ENCODE measurements at places on chromosomes 7 and 10.

- no peak for DNase-seq
These were observed 159.7 kb downstream of the USP6NL start for GRCh38 chr10:11451640-11452260.

- no peak for DNase-seq
These were observed 140.1 kb downstream of the CPEB3 start for GRCh38 chr10:92150823-92151222.

DNA sequence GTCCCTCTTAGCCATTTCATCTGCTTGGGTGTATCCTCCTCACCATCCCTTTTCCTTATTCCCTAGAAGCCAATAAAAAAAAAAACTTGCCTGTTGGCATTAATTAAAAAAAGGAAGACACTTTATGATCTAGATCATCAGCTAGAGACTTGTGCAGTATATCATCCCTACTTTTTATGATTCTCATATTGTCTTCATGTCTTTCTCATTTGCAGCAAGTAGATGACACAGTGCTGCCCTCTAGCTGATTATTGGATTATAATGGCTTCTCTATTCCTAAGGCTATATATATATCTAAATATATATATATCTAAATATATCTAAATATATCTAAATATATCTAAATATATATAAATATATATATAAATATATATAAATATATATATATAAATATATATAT, 272.4 kb upstream of the LRGUK start:
- peak; percentile 58 for DNase-seq

DNA sequence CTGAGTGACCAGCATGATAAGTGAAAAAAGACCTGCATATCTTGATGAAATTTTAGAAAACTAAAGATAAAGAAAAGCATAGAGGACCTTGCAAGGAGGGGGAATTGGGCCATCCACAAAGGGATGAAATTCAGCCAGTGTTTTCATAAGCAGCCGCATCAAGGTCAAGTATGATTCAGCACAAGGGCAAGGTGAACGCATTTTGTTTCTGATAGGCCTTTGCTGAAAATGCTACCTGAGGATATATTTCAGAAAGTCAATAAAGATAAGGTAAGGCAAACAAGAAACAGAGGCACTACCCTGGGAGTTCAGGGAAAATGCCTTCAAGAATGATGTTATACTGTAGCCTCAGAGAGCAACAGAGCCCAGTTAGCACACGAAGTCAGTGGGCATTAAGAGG, 55.0 kb upstream of the SHH start:
- no peak for DNase-seq

DNA sequence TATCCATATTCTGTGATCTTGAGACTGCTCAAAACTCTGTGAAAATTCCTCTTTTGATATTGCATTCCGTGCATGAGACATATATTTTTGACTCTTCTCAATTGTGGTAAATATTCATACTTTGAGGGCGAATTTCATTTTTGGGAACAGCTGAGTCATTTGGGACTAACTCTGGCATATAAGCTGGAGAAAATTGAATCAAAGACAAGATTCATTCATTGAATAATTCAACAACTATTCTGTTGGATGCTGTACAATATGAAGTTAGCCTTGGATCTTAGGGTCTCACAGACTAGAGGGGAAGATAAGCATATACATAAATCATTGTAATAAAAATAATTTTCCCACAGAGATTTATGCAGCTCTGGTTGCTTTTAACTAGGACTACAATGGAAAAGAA, 183.2 kb upstream of the NEBL start:
- DNase-seq: no peak

GRCh38 chr7:17144322-17144721, 154.1 kb upstream of the AHR start:
- no peak for DNase-seq

DNA sequence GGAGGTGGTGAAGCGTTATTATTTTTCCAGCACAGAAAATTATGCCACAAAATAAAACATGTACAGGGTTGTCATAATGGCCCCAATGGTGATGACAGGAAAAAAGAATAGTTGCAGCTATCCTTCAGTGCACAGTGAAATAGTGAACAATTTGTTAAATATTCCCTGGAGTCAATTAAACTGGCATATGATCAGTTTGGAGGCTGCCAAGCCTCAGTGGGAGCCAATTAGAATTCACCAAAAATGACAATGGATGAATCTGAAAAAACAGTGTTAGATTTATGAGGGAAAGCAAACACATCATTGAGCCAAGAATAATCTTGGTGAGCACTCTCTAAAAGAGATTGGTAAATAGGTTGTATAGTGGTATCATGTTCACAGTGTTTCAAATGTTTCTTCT, 146.3 kb downstream of the OTUD1 start:
- no peak for DNase-seq

DNA sequence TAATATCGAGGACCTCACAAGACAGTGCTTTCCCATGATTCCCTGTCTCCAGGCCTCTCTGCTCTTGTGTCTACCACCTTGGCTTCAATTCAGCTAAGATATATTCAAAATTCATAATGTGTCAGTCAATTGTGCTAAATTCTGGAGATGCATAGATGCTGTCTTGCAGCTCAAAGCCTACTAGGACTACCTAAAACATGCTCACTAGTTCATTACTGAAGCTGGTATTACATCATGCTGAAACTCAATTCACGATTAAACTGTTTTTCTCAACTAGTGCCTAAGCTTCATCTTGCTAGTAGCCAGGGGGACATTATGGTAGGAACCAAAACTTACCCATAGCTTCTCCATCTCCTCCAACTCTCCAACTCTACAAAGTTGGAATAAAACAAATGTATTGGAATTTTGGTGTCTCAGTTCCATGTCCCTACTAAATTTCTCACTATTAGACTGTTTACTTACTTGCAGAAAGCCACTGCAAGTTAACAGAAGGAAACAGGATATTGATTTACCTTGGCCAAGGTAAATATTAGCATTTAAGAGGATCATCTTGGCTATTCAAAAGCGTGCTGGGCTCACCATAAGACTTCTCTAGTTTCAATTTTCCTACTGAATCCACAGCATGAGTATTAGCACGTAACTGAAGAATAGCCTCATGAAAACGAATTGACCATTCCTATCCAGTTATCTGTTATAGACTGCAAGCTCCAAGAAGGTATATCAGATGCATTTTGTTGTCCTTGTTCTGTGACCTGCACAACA, 53.6 kb downstream of the CREB3L2 start:
- no peak for DNase-seq

GRCh38 chr7:81527651-81528050, 242.2 kb downstream of the HGF start:
- no peak for DNase-seq

GRCh38 chr7:101166909-101167644, 1.7 kb upstream of the VGF start:
- DNase-seq: no peak

- no peak for DNase-seq
These were observed 238.3 kb upstream of the RNF32 start for GRCh38 chr7:156402255-156402654.

DNA sequence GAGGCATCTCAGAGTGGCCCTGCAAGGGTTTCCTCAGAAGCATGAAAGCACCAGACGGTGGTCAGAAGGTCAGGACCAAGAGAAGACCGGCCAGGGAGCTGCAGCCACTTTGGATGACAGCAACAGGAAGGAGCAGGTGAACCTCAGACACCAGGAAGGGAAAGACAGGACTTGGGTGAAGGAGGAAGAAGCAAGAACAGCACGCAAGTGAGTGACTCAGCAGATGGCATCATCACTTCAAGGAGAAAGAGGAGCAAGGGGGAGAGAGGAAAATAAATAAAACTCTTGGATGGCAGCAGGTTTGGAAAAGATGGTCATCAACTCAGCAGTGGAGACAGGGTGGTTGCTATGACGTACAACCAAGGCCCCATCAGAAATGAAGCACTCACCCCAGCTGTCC, 31.6 kb downstream of the NCAPG2 start:
- DNase-seq: no peak

GRCh38 chr10:69421611-69422308, 5.0 kb upstream of the TACR2 start:
- peak; percentile 57 for DNase-seq

GRCh38 chr7:106630648-106631047, 30.3 kb downstream of the CCDC71L start:
- no peak for DNase-seq

- DNase-seq: no peak
These were observed 17.0 kb upstream of the INSIG1 start for GRCh38 chr7:155280446-155281397.

DNA sequence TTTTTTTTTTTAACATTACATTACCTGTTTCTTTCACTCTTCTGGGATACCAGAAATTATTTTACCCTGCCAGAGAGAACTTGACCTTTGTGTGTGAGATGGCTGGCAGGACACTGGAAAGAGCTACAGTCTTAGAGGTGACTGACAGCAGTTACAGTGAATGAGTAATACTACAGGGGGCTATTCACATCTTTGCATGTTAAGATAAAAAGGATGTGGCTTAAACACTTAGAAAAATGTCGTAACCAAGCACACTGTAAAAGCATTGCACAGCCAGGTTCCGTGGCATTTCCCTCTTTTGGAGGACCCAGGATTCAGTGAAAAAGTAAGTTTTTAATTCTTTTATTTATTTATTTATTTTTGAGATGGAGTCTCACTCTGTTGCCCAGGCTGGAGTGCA, 18.8 kb upstream of the TBC1D12 start:
- no peak for DNase-seq

DNA sequence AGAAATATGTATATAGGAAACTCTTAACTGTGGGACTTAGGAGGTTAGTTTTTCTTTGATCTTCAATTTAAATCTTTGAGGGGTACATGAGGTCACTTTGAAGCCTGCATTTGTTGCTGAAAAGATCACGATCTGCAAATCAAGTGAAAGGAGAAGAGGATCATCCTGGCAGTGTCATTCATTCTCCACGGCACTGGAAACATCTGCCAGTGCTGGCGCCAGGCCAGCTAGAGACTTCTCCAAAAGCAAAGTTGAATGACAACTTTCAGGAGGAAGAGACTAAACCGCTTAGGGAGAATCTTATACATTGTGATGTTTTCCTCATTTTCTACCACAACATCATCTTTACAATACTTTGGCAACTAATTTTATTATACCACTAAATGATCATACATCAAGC, 42.5 kb downstream of the MRC1 start:
- peak; percentile 44 for DNase-seq

GRCh38 chr10:15137636-15138035, 30.9 kb downstream of the NMT2 start:
- DNase-seq: no peak

GRCh38 chr7:110356438-110356837, 734.5 kb upstream of the LRRN3 start:
- no peak for DNase-seq

DNA sequence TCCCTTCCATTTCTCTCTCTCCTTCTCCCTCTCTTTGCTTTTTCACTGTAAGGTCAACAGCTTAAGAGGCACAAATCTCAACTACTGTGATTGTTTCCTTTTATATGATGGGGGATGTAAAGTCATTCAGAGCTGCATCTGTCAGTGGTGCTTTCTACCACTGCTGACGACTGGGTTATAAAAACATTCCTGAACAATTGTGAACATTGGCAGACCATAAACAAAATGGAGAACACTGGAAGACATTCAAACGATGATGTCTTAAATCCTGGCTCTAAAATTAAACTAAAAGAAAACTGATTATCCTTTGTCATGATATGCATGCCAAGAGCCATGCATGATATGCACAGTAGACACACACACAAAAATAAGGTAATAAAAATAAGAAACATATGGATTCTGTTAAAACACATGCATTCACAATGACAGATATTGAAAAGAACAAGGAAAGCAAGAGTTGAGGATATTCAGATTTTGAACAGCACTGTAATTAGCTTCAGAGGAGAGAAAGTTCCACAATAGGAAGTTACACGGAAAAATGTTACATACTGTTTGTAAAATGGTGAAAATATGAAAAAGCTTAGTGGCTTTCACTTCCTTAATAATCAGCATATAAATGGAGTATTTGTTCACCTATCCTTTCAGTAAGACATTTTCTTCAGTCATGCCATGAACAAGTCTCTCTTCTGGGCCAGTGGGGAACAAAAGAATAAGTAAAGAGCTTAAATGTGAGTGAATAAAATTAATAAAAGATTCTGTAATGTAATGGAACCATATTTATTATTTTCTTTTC, 89.2 kb downstream of the RNLS start:
- DNase-seq: no peak

GRCh38 chr10:58322835-58323209, 12.0 kb upstream of the UBE2D1 start:
- no peak for DNase-seq

DNA sequence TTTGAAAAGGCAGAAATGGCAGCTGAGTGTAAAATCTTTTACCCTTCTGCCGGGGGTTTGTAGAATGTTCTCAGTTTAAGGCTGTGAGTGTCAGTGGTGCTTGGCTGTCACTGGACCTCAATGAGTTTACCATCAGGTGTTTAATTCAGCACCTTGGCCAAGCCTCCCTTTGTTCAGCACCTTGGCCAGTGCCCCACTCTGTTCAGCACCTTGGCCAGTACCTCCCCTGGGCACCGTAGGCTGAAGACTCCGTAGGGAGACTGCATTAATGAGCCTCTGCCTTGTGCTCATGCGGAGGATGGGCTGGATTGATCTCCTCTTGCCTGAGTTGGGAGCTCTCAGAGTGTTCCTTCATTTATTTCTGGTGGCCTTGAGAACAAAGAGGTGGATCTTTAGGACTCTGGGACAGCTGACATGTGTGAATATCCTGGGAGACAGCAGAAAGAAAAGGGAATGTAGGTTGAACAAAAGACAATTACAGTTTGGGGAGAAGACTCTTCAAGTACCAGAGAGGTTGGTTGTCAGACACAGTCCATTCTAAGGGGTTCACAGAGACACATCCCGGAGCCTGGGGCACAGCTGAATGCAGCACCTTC, 1.6 kb downstream of the FAM24A start:
- peak; percentile 51 for DNase-seq

DNA sequence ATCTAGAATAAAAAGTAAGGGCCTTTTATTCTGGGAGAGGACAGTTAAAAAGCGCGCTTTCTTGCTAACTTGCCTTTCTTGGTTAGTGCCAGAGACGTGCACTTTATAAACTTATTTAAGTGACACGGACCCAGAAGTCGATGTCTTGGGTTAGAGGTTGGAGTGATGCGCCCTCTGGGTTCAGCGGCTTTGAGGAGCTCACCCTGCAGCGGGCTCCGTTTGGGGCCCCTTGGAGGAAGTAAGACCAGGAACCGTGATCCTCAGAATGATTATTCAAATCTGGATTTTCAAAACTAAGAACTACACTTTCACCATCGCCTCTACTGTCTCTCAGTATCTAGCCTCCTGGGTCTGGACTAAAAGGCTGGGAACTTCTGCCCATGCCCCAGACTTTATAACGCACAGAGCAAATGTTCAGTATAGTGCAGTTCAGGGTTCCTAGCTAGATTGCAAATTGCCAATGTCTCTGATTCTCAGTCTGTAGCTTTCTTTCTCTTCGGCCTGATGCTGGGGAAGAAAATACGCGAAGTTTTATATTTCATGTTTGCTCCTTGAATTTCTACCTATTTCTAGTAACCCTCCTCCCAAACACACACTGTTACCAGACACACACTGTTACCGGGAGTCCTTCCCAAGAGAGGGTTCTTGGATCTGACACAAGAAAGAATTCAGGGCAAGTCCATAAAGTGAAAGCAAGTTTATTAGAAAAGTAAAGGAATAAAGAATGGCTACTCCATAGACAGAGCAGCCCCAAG, 18.6 kb upstream of the SMO start:
- no peak for DNase-seq

All from Jurkat, Clone E6-1 (cell line).